ENCODE measurements at places on chromosomes 2 and 18.

DNA sequence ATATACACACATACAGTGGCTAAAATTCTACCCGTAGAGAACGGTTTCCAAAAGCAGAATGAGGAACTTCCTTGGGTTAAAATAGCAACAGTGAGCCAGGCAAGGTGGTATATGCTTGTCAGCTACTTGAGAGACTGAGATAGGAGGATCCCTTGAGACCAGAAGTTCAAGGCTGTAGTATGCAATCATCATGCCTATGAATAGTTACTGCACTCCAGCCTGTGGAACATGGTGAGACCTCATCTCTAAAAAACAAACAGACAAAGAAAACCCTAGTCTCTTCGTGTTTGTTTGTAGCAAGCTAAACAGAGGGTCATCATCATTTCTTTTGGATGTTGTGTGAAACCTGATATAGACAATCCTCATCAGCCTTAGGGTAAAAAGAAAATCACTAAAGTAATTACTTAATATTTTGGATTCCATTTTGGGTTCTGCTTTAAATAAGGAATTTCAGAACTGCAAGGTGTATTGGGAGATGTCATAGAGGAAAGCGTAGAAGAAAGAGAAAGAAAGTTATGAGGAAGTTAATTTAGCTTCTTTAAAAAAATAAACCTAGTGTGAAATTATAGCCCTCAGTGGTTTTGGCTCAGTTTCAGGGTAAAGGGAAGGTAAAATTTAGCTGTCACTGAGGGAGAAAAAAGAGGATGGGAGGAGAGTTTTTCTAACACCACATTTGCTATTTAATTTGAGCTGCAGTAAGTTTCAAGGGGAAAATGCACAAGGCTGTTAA lies 46.5 kb downstream of the PLEK start:
- DNase-seq: no peak

- DNase-seq: no peak
These were observed 40.0 kb upstream of the FRZB start for GRCh38 chr2:182906454-182906853.

DNA sequence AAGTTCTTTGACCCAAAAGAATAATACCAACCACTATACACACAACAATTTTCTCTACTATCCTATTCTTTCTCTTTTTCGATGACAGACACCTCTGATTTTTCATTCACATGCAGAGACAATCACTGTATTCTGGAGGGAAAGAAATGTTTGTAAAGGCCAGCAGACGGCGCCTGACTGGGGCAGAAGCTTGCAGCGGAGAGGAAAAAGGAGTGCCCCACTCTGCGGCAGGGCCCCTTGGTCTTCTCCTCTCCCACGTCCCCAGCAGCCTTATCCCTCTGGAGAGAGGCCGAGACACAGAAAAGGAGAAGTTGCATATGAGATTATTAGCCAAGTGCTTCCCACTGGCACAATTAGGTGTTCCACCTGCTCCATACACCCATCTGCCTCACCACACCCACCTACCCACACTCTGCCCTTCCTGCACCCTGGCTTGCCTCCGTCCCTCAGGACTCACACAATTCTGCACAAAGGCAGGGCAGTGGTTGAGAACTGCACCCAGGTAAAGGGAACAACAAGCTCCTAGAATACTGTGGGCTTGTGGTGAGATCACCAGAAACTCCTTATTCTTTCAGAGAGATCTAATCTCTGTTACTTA lies 687.3 kb downstream of the NRXN1 start:
- DNase-seq: peak; percentile 45

- DNase-seq: no peak
These were observed 323.1 kb upstream of the TNP1 start for GRCh38 chr2:217182926-217183325.

DNA sequence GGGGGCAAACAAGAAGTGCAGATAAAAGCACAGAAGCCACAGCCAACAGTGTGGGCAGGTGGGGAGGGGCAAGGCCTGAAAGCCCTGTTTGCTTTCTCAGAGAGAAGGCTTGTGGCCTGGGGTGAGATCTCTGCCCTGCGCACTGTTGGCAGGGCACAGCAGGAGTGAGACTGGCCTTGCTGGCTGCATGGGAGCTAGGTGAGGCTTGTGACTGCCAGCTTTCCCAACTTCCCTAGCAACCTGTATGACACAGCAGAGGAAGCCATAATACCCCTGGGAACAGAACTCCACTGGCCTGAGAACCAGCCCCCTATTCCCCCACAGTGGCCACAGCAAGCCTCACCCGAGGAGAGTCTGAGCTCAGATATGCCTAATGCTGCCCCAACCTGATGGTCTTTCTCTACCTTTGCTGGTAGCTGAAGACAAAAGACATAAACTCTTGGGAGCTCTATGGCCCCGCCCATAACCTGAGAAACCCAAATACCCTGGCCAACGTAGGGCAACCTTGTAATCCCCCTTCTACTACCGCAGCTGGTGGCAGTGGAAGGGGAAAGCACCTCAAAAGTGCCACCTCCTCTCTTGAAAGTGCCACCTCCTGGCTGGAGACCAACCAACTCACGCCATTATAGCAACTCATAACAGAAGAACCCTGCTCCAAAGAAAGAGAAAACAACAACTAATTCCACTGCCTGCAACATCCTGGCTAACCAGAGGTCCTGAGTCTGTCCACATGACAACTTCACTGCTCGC lies 44.4 kb downstream of the LCT start:
- no peak for DNase-seq

GRCh38 chr18:76504749-76505148 lies 9.7 kb upstream of the ZNF516 start:
- no peak for DNase-seq

- DNase-seq: peak; percentile 67
These were observed 1.7 kb downstream of the ROCK2 start for GRCh38 chr2:11342551-11343367.

DNA sequence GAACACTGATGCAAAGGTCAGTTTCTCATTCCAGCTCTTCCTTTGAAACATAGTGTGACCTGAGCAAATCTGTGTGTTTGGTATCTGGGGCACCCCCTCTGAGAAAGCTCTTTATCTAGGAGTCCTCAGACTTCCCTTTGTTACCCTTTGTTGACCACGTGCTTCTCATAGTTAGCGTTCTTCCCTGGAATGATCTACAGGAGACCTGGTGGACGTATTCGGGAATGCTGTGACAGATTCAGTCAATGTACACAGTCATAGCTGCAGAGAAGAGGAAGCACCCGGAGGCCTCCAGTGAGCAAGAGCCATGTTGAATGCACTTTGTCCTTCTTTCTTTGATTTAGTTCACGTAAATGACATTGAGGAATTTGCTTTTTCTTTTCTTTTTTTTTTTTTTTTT lies 10.7 kb upstream of the CHMP1B start:
- DNase-seq: no peak

- DNase-seq: no peak
These were observed 20.0 kb upstream of the CHRNA1 start for GRCh38 chr2:174784316-174784715.

- no peak for DNase-seq
These were observed 222.3 kb downstream of the ZBTB7C start for GRCh38 chr18:48186861-48187260.

- peak; percentile 55 for DNase-seq
These were observed 231.1 kb downstream of the LRP1B start for GRCh38 chr2:141899740-141900139.

DNA sequence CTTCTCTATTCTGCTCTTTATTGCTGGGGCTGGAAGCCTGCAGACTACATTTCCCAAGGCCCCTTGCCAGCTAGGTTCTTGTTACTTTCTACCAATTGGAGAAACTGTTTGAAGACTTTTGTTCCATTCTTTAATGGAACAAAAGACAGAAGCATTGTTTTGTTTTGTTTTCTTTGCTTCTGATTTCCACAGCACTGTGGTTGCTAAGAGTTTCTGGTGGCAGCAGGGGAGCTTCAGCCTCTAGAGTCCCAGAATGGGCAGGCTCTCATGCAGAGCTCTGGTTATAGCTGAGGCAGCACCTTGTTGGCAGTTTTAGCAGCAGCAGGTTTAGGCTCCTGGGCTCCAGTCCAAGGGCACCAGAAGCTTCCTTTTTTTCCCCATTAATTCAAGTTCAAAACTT lies 234.3 kb downstream of the ETAA1 start:
- no peak for DNase-seq

DNA sequence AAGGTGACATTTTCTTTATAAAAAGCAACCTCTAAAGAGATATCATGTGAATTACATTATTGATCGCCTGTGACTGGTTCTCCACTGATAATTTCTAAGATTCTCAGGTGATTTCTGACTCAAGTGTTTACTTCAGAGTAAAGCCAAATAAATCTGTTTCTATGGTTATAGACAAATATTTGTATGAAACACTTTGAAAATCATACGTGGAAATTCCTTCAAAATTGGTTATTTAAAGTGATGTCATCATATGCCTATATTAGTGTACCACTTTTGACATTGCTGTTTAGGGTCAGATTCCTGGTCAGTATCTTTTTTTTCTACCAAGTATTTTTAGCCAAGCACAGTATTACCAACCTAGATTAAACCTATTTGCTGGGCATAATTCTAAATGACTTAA lies 881.3 kb upstream of the FAM98A start:
- DNase-seq: no peak

DNA sequence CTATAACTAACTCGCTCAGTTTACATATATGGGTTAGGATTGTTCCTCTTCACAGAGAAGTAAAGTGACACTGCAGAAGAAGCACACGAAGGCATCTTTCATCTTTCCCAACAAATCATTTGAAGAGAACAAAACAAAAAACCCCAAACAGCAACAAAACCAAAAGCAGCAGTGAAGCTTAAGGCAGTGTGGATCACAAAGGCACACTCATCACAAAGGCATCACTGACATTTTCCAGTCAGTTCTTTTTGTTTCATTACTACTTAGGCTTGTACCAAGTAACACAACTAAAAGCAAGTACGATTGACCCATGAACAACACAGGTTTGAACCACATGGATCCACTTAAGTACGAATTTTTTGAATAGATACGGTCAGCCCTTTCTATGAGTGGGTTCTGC lies 75.7 kb downstream of the RNF152 start:
- no peak for DNase-seq

GRCh38 chr18:13543144-13543543 lies 183.2 kb downstream of the FAM210A start:
- DNase-seq: no peak

GRCh38 chr18:54358495-54359040 lies 862 bp downstream of the C18orf54 start:
- no peak for DNase-seq

GRCh38 chr18:79422022-79422782 lies 26.5 kb downstream of the NFATC1 start:
- no peak for DNase-seq

GRCh38 chr18:37561986-37562385 lies 3.6 kb downstream of the CELF4 start:
- peak; percentile 31 for DNase-seq

DNA sequence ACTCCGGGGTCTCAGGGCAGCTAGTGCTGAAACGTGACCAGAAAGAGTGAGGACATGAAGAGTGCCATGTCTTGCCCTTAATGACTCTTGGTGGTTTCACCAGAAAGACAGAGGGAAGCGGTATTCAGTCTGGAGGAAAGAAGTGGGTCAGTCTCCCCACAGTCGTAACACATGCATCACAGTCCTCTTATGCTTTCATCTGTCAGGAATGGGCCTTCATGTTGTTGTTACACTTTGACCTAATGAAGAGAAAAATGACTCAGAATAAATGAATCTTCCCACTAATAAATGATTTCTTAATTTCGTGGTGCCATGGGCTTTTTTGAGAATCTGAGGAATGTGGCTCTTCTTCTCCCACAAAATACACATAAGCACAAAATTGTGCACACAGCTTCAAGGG lies 103.2 kb downstream of the SLC8A1 start:
- no peak for DNase-seq

DNA sequence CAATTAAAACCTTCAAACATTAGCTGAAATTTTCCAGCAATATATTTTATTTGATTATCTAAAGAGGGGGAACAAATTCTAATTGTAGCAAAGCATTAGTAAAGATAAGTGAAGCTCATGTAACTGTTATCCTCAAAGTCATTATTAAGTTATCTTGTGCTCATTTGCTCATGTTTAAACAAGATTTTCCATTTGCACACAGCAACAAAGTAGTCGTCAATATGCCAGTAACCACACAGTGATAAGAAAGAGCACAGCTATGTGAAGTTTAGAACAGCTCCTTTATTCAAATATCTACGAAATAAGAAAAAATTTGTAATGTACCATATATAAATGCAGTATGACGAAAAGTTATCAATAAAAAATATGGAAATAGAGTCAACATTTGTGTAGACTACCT lies 159.5 kb downstream of the ERBB4 start:
- no peak for DNase-seq

- peak; percentile 28 for DNase-seq
These were observed 1.9 kb downstream of the ZNF236 start for GRCh38 chr18:76824145-76824676.

DNA sequence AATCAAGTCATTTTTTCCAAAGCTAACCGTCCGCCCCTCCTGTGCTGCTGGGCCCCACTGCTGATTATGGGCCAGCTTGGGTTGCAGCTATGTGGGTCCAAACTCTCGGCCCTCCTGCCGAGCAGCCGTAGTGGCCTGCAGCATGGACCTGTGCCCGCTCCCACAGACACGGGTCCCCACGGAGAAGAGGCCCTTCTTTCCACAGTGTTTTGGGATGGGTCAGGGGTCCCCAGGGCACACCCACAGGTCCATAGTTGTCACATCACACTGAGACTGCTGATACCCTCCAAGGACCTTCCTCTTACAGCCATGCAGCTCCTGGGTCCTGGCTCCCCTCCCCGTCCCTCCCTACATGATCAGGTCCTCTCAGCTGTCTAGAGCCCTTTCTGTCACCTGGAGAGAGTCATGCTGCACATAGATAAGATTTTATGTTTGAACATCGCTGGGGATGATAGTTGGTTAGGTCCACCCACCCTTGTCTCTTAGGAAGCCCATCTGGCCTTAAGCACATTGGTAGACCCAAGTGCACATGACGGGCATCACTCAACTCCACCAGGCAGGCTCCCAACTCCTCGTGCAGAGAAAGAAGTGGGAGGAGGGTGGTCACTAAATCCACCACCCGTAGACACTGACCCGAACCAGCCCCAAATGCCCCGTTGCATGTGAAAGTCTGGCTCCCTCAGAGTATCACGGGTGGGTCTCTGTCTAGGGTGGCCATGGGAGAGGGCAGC lies 17.5 kb downstream of the GPR55 start:
- no peak for DNase-seq

- DNase-seq: no peak
These were observed 109.7 kb downstream of the ACOXL start for GRCh38 chr2:110842048-110842447.

DNA sequence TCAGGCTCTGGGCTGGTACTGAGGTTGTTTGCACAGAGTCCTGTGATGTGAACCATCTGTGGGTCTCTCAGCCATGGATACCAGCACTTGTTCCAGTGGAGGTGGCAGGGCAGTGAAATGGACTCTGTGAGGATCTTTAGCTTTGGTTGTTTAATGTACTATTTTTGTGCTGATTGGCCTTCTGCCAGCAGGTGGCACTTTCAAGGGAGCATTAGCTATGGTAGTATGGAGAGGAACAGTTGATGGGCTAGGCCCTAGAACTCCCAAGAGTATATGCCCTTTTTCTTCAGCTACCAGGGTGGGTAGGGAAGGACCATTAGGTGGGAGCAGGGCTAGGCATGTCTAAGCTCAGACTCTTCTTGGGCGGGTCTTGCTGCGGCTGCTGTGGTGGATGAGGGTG lies 257.0 kb upstream of the GYPC start:
- DNase-seq: no peak

- no peak for DNase-seq
These were observed 97.8 kb downstream of the ZFP36L2 start for GRCh38 chr2:43128559-43128955.

GRCh38 chr2:205494537-205495235 lies 187.6 kb upstream of the NRP2 start:
- DNase-seq: no peak

Measured in cerebellar cortex (tissue), 1 donor.